SHP77 treated with DMSO at 0.1 percent for 48 hours (cell line): ENCODE measurements at places on chromosomes 6 and 20.
A peak's percentile ranks its signal among the peaks of the same experiment; 100 is the strongest.

DNA sequence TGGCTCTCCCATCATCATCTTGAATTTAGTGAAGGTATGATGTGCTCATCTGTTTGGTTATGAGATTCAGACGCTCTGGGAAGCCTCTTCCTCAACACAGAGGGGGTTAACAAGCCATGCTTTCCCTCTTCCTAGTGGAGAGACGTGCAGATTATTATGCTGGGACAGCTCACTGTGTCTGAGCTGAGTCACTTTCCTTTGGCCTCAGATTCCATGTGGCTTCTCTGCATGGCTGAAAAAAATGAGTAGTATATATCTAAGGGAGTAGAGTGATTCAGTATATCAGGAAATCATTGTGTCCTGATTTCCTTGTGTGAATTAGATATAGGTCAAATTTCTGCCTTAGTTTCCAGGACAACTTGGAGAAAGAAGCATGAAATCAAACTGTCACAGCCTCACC lies 52.6 kb downstream of the FIG4 start:
- no peak for DNase-seq

DNA sequence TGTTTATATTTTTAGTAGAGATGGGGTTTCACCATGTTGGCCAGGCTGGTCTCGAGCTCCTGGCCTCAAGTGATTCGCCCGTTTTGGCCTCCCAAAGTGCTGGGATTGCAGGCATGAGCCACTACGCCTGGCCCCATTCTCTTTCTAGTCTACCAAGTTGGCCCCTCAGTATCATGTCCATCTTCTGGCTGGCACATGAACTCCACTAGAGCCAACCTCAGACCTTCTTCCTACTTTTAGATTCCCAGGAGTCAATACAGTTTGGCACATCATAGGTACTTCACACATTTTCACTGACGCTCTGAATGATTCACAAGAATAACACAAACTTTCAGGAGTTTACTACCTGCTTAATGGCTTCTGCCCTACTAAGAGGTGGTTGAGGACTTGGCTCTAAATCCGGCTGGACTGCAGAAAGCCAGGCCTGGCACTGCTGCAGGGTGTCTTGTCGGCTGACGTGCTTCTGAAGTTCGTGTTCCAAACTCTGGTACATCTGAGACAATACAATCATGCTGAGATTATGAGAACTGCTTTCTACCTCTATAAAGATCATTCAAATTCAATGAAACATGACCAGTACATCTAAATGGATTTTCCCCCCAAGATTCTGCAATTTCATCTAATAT lies 293.3 kb downstream of the SYNE1 start:
- DNase-seq = no peak

- DNase-seq = no peak
Observed at GRCh38 chr20:13396022-13396421, 174.9 kb downstream of the ISM1 start.

- DNase-seq = peak; percentile 78
Observed at GRCh38 chr6:118660218-118660569, 8.8 kb upstream of the CEP85L start.

GRCh38 chr6:37288247-37288646 lies 30.3 kb upstream of the TMEM217 start:
- no peak for DNase-seq

- no peak for DNase-seq
Observed at GRCh38 chr6:167870321-167870720, 43.6 kb downstream of the AFDN start.

DNA sequence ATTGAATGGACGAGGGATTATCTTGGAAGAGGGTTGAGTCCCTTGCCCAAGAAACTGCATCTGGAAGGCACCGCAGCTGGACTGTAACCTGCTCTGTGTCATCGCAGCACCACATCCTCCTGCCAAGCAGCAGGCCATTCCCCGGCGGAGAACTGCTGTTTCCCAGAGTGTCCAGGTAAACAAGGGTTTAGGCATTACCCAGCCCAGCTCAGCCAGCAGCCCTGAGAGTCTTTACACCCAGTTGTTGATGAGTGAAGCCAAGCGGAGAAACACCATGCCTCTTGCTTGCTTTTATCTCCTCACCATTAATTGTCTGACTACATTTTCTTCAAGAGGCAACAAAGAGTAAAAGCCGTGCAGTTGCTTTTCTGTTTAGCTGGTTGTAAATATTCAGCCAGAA lies 104.1 kb downstream of the CDH4 start:
- DNase-seq = no peak
